ENCODE measurements at places on chromosomes 11 and 22. TPM values are rescaled to one million over a fixed set of nuclear protein-coding genes. Genes with fewer than 3 reads are reported as not detected.
A peak's percentile ranks its signal among the peaks of the same experiment; 100 is the strongest.

The MRGPRE gene
- polyA plus RNA-seq, result 0.20 TPM

- no peak for DNase-seq
These were observed 377.1 kb downstream of the DCDC1 start for GRCh38 chr11:30992513-30992849.

GRCh38 chr11:92830377-92831155 lies 138.9 kb upstream of the MTNR1B start:
- no peak for DNase-seq

GRCh38 chr11:134124660-134125451 lies 56.0 kb downstream of the JAM3 start:
- peak; percentile 42 for DNase-seq

The UCP2 gene
- polyA plus RNA-seq, result 35.3 TPM

The SLC1A2 gene
- 31.8 TPM for polyA plus RNA-seq

The OVCH2 gene
- polyA plus RNA-seq, result 5.1 TPM

- DNase-seq, result peak; percentile 68
These were observed at the start of gene PVALB for GRCh38 chr22:36816636-36817524. Gene PVALB (minus strand): TSS chr22:36817035. CDS start chr22:36817005, 30 bp downstream.

The PVALB gene
- 0.30 TPM for polyA plus RNA-seq

- no peak for DNase-seq
These were observed 36.2 kb downstream of the SERPINH1 start for GRCh38 chr11:75598264-75598663.

DNA sequence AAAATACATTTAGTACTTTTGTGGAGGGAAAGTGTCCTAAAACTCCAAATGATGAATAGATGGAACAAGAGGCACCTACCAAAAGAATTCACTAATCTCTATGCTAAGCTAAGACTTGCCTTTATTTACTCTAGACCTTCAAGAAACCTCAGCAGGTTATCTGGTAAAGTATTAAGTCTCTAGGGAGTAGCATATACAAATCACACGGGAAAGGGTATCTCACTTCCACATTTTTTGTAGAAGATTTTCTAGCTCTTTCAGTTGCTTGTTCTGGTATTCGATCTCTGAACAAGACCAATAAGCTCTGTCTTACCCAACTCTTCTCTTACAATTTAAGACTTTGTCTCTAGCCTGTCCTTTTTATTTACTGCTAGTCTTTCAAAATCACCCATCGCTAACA lies 18.1 kb upstream of the CADM1 start:
- no peak for DNase-seq

DNA sequence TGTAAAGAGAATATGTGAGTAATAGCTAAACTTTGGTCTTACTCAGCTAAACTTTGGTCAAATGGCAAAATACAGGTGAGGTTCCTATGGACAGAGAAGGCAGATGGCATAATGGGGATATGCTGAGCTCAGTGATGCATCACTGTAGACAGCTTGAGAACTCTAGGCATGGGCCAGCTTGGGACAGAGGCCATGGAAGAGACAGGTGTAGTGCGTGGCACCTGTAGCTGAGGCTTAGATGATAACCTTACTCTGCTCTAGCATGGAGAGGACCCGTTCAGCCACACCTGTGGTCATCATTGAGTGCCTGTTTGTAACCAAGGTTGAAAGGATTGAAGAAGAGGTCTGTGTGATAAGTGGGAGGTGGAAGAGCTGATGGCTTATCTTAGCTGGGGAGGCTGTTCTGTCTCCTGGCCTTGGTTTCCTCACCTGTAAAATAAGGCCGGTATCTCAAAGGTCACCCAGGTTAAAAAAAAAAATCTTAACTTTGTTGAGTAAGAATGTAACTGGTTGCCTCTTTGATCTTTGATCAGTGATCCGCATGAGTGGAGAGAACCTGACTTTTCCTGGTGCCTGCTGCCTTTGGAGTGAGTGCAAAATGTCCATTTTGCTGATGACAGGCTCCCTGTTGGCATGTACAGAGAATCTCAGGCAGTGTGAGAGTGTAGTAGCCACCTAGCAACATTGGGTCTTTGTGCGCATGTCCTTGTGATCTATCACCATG lies 48.6 kb downstream of the ZNRF3 start:
- no peak for DNase-seq

DNA sequence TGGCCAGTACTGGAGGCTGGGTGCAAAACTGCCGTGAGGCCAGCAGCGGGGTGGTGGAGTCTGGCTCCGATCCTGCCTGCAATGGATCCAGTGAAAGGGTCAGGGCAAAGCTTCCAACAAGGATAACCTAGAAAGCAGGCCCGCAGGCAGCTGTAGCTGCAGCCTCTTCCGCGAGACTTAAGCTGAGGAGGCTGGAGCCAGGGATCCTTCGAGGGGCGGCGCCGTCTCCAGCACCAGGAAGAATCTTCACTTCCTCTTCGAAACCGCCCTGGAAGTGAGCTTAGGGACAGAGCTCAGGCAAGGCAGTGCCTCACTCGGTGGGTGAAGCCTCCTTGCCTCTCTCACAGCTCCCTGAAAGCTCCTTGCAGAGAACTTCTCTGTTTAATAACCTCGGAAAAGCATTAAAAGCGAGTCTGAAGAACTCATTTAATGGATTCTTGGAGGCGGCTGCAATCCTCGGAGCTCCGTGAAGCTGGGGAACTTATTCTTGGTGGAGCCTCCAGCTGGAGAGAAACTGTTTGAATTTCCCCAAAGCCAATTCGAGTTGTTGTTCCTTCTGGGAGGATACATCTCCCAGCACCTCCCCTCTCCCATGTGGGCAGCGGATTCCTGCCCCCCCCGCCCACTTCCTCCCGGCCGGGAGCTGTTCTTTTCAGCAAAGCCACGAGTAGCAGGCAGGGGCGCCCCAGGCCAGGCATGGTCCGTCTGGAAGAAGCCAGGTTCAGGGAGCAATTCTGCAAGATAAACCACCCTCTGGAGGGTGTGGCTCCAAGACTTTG lies 169.9 kb downstream of the CTTN start:
- DNase-seq, result peak; percentile 76

DNA sequence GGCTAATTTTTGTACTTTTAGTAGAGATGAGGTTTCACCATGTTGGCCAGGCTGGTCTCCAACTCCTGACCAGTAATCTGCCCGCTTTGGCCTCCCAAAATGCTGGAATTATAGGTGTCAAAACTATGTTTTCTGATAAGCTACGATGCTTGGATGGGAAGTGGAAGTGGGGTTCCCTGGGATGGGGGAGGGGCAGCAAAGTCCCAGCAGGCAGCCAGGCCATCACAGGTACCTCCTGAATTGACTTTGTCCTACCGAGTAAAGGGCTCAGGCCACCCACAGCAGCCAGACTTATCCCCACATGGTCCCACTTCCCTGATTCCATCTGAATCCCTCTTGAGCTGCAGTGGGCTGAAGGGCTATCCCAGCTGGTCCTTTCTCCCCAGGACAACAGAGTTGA lies 6.9 kb downstream of the FTH1 start:
- no peak for DNase-seq

- DNase-seq, result no peak
These were observed 118.5 kb upstream of the GRIA4 start for GRCh38 chr11:105491394-105491793.

GRCh38 chr11:45834298-45834756 lies 12.9 kb upstream of the CRY2 start:
- no peak for DNase-seq

The RGL4 gene
- 3.8 TPM for polyA plus RNA-seq

GRCh38 chr22:32737811-32738497 lies 63.6 kb upstream of the TIMP3 start:
- DNase-seq, result no peak

DNA sequence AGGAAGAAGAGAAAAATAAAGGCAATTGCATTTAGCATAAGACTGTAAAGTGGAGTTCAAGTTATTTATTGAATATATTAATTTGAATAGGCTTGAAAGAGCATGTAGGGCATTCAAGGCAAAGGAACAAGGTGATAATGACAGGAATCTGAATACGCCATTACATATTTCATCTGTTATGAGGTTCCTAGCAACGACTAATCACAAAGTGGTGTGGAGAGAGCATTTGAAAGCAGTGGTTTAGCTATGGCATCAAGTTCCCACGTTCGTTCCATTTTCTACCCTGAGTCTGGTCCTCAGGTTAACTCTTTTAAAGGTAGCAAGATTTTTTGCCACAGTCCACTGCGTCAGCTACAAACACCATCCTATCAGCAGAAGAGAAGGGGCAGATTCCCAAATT lies 59.4 kb downstream of the CNTN5 start:
- DNase-seq, result no peak

- no peak for DNase-seq
These were observed 41.7 kb downstream of the RPS6KA4 start for GRCh38 chr11:64400667-64401066.

DNA sequence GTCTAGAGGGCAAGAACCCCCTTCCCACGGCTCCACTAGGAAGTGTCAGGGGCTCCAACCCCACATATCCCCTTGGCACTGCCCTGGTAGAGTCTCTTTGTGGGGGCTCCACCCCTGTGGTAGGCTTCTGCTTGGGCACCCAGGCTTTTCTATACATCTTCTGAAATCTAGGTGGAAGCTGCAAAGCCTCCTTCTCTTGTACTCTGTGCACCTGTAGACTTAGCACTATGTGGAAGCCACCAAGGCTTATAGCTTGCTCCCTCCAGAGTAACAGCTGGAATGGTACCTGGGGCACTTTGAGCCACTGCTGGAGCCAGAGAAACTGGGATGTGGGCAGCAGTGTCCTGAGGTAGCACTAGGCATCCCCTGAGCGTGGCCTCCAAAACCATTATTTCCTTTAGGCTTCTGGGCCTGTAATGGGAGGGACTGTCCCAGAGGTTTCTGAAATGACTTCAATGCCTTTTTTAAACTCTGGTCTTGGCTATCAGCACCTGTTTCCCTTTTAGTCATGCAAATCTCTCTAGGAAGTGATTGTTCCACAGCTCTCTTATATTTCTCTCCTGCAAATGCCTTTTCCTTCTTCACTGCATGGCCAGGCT lies 68.4 kb downstream of the TRAF6 start:
- DNase-seq, result no peak

- no peak for DNase-seq
These were observed 16.8 kb upstream of the OSBPL5 start for GRCh38 chr11:3181725-3182461.

GRCh38 chr11:1089738-1090599 lies 15.3 kb downstream of the MUC2 start:
- peak; percentile 75 for DNase-seq

GRCh38 chr11:113262594-113262993 lies 51.8 kb upstream of the TTC12 start:
- no peak for DNase-seq

The RIMBP3C gene
- 0.11 TPM for polyA plus RNA-seq

GRCh38 chr11:82529936-82530335 lies 203.7 kb downstream of the FAM181B start:
- DNase-seq, result no peak

DNA sequence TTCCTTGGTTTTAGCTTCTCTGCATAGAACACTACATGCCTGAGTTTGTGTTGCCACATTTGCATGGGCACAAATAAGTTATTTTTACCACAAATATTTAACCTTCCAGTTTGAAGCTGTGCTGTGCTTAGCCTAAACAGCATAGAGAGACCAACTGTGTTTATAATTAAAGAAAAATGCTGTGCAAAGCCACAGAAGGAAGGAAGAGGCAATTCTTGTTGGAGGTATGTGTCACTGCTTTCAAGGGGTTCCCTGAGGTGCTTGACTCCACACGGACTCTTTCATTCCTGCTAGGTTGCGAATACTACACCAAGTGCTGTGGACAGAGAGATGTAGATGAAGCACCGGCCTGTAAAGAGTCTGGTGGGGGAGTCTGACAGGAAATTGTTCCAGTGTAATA lies 47.6 kb upstream of the OLFML1 start:
- DNase-seq, result no peak

GRCh38 chr11:125404157-125404810 lies 91.8 kb downstream of the FEZ1 start:
- no peak for DNase-seq

GRCh38 chr22:36860821-36861659 lies at the start of gene NCF4:
Gene NCF4 (plus strand): TSS chr22:36861006. CDS start chr22:36861172, 166 bp downstream.
- peak; percentile 90 for DNase-seq

- DNase-seq, result peak; percentile 64
These were observed 550.9 kb upstream of the CCDC90B start for GRCh38 chr11:83836883-83837654.
